ENCODE measurements at places on chromosomes 3 and 15. TPM values are rescaled to one million over a fixed set of nuclear protein-coding genes. Genes with fewer than 3 reads are reported as not detected.

DNA sequence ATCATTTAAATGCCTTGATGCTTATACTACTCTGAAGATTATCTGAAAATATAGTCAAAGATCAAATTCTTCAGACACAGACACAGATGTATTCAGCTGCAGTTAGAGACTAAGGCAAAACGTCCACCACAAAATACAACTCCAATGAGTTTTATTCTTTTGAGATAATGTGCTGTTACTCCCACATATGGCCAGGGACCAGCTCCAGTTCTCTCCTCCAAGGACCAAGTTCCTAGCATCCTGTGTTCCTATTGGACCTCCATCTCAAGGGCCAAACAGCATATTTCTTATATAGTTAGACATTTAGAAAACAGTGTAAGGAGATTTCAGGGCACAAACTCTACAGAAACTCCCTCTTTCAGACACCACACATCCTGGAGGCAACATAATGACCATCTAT lies 27.1 kb downstream of the IP6K1 start:
- no peak for DNase-seq

DNA sequence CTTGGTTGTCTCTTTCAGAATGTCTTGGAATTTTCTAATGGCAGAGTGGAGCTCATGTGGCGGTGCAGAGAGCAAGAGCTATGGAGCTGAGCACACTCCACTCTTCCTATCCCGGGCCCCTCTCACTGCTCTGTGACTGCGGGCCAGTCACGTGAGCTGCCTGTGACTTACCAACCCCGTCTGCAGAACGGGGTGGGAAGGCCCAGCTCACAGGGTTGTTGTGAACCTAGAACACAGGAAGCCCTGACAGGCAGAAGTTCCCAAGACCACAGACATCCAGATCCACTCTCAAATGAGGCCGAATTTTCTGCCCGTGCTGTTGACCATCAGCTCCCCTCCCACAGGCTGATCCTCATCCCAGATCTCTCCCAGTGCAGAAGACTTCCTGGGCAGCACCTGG lies 35.5 kb upstream of the PLXNA1 start:
- peak; percentile 80 for DNase-seq

GRCh38 chr15:25711164-25711563 lies 152.0 kb downstream of the ATP10A start:
- peak; percentile 41 for DNase-seq

DNA sequence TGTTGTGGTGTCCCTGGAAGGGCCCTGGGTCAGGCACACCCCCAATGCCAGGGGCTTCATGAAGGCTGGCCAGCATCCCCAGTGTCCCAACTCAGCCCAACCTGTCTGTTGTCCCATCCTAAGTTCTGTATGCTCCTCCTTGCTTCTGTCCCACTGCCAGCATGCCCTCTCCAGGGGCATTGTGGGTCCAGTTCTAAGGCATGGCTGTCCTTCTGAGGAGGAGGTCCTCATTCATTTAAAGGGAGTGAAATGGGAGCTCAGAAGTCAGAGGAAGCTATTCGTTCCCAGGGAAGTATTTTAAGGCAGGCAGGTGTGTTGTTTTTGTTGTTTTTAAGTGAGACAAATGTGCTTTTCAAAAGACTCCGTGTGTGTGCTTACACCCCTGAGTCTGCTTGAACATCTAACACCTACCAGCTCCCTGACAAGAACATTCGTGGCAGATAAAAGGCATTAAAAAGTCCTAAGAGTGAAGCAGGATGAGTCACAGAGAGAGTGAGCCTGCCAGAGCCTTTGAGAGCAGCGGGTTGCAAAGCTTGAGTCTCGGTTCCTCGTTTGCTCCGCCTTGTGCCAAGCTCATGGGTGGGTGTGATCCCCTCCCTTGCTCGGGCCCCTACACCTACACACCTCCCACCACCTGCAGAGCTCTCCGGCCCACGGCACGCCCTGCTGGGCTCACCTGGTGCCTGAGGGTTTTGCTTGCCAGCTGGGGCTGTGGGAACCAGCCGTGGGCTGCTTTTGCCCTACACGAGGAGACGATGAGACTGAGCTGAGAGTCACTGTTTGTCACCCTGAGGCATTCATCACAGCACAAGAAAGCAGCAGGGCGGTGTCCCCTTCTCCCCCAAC lies 183.4 kb upstream of the TOPAZ1 start:
- DNase-seq = peak; percentile 90

FETUB gene
- not detected for total RNA-seq

GOLGA6B gene
- not detected for total RNA-seq

DNA sequence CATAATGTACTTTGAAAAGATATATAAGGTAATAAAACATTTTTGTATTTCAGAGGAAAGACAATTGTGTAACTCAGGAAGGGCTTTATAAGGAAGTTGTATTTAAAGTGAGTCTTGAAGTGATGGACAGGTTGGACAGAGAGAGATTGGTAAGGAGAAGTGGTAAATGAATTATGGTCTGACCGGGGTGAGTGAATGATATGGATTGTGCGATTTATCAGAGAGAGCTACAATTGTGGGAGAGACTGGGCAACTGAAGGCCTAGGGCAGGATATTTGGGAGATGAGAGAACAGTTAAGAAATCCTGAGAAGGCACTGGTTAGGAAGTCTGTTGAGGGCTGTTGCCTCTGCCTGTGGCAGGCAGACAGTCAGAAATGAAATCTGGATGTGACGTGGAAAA lies 14.8 kb downstream of the IL1RAP start:
- no peak for DNase-seq

DNA sequence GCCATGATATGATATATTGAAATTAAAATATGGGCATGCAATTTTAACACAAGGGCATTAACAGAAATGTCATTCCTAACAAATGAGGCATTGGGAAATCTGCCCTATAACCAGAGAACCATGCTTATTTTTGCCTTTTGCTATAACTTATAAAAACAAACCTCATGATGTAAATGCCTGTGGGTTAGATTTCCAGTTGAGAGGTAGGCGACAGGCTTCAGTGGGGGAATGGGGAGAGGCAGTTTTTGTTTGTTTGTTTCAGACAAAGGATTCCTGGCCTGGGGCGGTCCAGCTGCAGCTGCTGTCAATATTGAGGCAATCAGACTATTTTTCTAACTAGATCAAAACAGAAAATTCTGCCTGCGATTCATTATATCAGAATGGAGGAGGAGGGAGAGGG lies 490.4 kb upstream of the CFAP20DC start:
- DNase-seq = no peak

RTP3 gene
- not detected for total RNA-seq

DNA sequence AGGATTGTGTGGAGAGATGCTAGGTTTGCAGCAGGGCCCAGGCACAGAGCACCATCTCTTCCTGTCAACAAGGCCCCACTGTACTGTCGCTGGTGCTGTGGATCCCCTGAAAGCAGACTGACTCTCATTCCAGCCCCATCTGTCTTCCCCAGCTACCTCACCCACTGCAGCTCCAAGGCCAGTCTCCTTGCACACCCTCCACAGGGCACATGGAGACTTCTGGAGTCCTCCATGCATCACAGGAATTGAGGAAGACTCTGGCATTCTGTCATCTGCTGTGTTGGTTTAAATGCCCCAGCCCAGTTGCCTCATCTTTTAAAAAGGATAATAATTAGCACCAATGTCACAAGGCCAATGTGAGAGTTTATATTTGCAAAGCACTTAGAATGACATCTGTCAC lies 301.2 kb downstream of the RPLP1 start:
- DNase-seq = no peak

DNA sequence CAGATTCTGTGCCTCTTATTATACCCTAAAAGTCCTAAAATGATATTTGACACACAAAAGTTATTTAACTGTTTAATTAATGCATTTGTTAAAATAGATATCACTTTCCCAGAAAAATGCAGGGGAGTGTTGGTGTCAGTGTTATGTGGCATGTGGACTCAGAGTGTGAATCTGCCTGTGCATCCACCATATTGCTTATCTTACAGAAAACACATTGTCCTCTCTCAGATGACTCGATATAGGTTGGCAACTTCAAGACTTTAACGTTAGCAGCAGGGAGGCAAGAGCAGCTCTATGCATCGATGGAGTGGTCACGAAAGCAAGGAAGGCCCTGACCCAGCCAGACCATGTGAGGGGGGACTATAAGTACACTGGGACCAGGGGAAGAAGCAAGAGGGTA lies 165.4 kb upstream of the DCBLD2 start:
- DNase-seq = no peak

- DNase-seq = no peak
Observed at GRCh38 chr3:108757404-108757982, at the start of gene RETNLB. Gene RETNLB, minus strand, starts transcription at chr3:108757410. Its CDS starts 225 bp downstream, at chr3:108757185.

DNA sequence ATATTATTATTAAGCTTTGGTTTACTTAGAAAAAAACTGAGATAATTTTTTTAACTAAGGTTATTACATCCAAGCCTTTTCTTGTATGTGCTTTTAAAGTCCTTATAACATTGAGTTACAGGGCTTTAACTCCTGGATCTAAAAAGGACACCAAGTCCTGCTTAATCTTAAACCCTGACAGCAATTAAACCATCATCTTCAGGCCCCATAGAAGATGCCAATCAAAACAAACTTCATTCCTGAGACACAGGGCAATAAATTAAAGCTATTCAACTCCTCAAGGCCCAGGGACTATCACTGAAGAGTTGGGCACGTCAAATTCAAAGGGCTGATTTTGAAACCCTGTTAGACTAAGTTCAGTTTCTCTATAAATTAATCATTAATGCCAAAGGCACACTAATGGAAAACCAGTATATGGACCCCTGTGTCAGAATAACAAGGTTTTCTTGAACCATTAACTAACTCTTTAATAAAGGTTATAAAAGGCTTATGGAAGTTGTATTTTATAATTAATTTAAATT lies 1152.6 kb downstream of the NSUN3 start:
- DNase-seq = no peak

GRCh38 chr15:77871852-77872371 lies 205.6 kb downstream of the TBC1D2B start:
- peak; percentile 54 for DNase-seq

DNA sequence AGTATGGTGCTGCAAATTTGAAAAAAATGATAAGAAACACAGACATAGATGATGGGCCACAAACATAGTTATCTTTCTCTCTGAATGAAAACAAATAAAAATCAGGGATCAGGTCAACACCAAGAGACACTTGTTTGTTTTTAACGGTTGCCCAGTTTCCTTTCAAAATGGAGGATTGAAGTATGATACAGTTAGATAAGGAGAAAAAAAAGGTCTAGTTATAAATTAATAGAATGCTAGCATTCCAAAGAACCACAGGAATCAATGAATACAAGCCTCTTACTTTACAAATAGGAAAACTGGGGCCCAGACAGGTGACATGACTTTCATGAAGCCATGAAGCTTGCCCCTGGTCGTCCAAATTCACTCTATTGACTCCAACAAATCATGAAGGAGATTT lies 305.1 kb downstream of the ZNF621 start:
- no peak for DNase-seq

DNA sequence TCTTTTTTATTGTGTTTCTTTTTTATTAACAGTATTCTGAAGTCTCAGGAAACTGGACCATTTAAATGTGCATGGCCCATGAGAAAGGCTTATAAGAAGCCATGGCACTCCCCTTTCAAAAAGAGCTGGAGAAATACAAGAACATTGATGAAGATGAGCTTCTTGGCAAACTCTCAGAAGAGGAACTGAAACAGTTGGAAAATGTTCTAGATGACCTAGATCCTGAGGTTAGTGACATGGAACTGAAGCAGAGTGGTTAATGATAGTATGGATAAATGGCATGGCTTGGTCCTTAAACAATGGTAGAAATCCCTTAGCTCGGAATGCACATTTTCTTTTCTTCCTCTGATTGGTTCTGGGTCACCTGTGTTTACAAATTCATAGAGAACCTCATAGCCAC lies 14.9 kb downstream of the TMOD2 start:
- no peak for DNase-seq

SLC12A8 gene
- 1.9 TPM for total RNA-seq

GRCh38 chr15:96362011-96362754 lies 31.7 kb downstream of the NR2F2 start:
- no peak for DNase-seq

ZNF445 gene
- total RNA-seq = 17.5 TPM

CA12 gene
- 0.51 TPM for total RNA-seq

GOLGA8G gene
- total RNA-seq = not detected

ITIH4 gene
- total RNA-seq = 25.0 TPM

- no peak for DNase-seq
Observed at GRCh38 chr3:33789183-33789954, 9.1 kb upstream of the PDCD6IP start.

SEMA6D gene
- total RNA-seq = 6.5 TPM

GRCh38 chr15:31457631-31458526 lies 131.2 kb downstream of the KLF13 start:
- peak; percentile 69 for DNase-seq

GRCh38 chr3:14127516-14128161 lies 2.8 kb downstream of the TMEM43 start:
- no peak for DNase-seq

TEX55 gene
- total RNA-seq = not detected

DNA sequence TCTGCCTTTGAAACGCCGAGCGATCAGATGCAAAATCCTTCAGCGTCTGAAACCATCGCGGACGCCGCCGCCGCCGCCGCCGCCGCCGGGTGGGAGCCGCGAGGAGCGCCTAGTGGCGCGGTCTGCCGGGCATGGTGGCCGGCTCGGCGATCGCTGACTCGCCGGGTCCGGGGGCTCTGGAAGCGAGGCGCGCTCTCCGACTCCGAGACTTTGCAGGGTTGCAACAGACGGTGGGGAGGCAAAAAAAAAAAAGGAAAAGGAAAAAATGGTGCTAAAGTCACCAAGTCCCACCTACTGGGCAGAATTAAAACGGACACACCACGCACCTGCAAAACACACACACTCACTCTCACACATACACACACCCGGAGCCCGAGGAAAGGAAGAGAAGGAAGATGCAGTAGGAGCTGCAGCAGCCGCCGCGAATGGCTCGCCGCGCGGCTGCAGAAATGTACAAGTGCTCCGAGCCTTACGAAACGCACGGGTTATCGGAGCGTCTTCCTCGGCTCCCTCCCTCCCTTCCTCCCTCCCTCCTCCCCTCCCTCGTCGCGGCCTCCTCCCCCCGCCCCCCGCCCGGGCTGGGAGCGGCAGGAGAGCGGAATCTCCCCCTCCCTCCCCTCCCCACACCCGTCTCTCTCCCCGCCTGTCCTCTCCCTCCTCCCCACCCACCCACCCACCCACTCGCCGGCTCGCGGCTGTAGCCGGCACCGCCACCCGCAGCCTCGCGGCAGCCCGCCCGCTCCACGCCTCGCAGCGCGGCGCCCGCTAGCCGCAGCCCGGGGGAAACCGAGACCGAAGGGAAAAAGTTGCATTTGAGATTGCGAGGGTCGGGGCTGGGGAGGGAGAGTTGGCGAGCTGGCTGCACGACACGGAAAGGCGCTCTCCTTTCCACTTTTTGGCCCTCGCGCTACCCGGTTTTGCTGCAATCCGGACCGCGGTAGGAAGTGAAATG lies at the start of gene NTRK3:
NTRK3 (minus strand) TSS at position 461 of the 952 bp plus-strand sequence. CDS start 586 bp downstream, outside the sequence.
- no peak for DNase-seq
